ENCODE measurements at places on chromosomes 16 and 17. TPM values are rescaled to one million over a fixed set of nuclear protein-coding genes. Genes with fewer than 3 reads are reported as not detected.

GRCh38 chr17:75416006-75416405, 10.5 kb upstream of the GRB2 start:
- H3K27ac ChIP-seq: no peak overlapping the region
- H3K4me3 ChIP-seq: no peak overlapping the region
- H3K27me3 ChIP-seq: no peaks in the 10 kb centered on the region
- H3K4me1 ChIP-seq: peaks cover 4% of the 10 kb centered on the region
- DNase-seq: no peak

DNA sequence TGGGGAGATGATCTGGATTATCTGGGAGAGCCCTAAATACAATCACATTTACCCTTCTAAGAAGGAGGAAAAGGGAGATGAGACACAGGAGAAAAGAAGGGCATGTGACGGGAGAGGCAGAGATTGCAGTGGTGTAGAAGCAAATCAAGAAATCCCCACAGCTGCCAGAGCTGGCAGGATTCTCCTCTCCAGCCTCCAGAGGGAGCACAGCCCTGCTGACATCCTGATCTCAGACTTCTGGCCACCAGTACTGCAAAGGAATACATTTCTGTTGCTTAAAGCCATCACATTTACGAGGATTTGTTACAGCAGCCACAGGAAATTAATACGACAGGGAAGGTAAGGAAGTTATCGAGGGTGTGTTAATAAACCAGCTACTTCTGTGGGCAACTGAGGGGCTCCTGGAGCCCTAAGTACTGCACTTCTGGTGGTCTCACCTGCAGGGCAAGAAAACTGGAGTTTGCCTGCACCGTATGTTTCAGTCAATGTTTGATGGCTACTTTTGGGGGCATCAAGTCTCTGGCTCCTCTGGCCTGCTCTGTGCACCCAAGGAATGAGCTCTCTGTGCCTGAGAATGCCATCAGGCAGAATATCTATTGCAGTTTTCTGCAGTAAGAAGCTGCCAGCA, 22.9 kb upstream of the CDH13 start:
- no peaks in the 10 kb centered on the region for H3K4me1 ChIP-seq
- H3K27ac ChIP-seq: no peak overlapping the region
- no peaks in the 10 kb centered on the region for H3K36me3 ChIP-seq
- H3K27me3 ChIP-seq: peaks cover 5% of the 10 kb centered on the region

GRCh38 chr17:4066210-4066609, 76.6 kb downstream of the ZZEF1 start:
- peaks cover 88% of the 10 kb centered on the region for H3K36me3 ChIP-seq
- H3K4me1 ChIP-seq: no peaks in the 10 kb centered on the region
- no peak for DNase-seq
- H3K27ac ChIP-seq: no peak overlapping the region
- H3K27me3 ChIP-seq: no peaks in the 10 kb centered on the region

DNA sequence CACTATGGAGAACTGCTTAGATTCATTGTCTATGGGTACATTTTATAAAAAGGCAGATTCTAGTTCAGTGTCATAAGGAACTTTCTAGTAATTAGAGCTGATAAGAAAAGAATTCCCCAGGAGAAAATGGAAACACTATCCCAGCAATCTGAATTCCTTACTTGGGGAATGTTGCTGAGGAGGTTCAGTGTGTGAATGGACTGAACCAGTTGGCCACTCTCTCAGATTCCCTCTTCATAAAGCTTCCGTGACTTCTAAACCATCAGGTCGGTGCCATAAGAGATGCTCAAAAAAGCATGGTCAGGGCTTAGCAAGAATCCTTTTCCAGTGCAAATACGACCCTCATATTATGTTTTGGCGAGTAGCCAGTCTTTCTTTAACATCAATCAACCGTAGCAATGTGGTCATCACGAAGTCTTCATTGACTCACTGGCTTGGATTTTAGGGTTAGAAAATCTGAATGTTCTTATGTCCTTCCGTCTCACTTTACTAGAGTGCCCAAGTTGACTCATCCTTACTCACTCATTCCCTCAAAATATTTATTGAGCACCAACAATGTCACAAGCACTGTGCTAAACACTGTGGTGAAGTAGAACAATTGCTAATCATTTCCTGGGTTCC, 102.7 kb upstream of the HLF start:
- no peaks in the 10 kb centered on the region for H3K36me3 ChIP-seq
- H3K27ac ChIP-seq: no peak overlapping the region
- DNase-seq: no peak
- H3K27me3 ChIP-seq: no peaks in the 10 kb centered on the region
- H3K4me1 ChIP-seq: no peaks in the 10 kb centered on the region
- H3K4me3 ChIP-seq: no peak overlapping the region

- no peaks in the 10 kb centered on the region for H3K36me3 ChIP-seq
- no peaks in the 10 kb centered on the region for H3K27me3 ChIP-seq
- DNase-seq: no peak
- H3K27ac ChIP-seq: no peak overlapping the region
- no peak overlapping the region for H3K4me3 ChIP-seq
- H3K4me1 ChIP-seq: peaks cover 8% of the 10 kb centered on the region
Measured at GRCh38 chr16:78890373-78890895, 710.1 kb downstream of the MAF start.

GRCh38 chr16:12195296-12195695, 218.8 kb downstream of the SNX29 start:
- H3K27me3 ChIP-seq: no peaks in the 10 kb centered on the region
- no peak overlapping the region for H3K4me3 ChIP-seq
- H3K36me3 ChIP-seq: no peaks in the 10 kb centered on the region
- H3K4me1 ChIP-seq: no peaks in the 10 kb centered on the region
- no peak for DNase-seq
- no peak overlapping the region for H3K27ac ChIP-seq

GRCh38 chr17:74011966-74012365, 191.5 kb upstream of the RPL38 start:
- H3K36me3 ChIP-seq: no peaks in the 10 kb centered on the region
- H3K4me3 ChIP-seq: peak overlapping the region; percentile 59
- no peaks in the 10 kb centered on the region for H3K27me3 ChIP-seq
- H3K27ac ChIP-seq: peak overlapping the region; percentile 71

DNA sequence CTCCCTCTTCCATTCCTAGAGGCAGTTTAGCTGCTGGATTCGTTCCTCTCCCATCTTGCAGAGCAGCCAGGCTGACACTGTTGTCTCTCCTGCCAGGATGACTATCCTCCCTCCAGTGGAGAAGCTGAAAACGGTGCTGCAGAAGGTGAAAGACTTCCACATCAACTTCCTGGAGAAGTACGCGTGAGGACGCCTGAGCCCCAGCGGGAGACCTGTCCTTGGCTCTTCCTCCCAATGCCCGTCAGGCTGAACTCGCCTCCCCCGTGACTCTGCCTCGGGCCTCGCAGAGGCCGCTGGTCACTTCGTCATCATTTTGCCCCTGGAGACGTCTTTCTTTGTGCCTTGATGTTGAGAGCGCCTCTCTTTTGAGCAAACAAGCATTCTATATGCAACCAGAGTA, 44.6 kb downstream of the GPT2 start:
- DNase-seq: no peak
- no peak overlapping the region for H3K27ac ChIP-seq
- no peak overlapping the region for H3K4me3 ChIP-seq
- no peaks in the 10 kb centered on the region for H3K36me3 ChIP-seq
- H3K4me1 ChIP-seq: peaks cover 3% of the 10 kb centered on the region

GRCh38 chr16:2930236-2930635, 18.5 kb downstream of the FLYWCH1 start:
- H3K36me3 ChIP-seq: peaks cover 8% of the 10 kb centered on the region
- H3K4me3 ChIP-seq: no peak overlapping the region
- H3K4me1 ChIP-seq: peaks cover 10% of the 10 kb centered on the region
- no peak overlapping the region for H3K27ac ChIP-seq
- no peak for DNase-seq

The MSLN gene
- polyA plus RNA-seq: not detected

The PRRT2 gene
- 0.17 TPM for polyA plus RNA-seq

The PTX4 gene
- not detected for polyA plus RNA-seq

The CPHXL gene
- polyA plus RNA-seq: not detected

The KRTAP4-6 gene
- polyA plus RNA-seq: not detected

The HBA1 gene
- polyA plus RNA-seq: not detected
